ENCODE measurements at places on chromosomes 4 and X. TPM values are rescaled to one million over a fixed set of nuclear protein-coding genes. Genes with fewer than 3 reads are reported as not detected.

DNA sequence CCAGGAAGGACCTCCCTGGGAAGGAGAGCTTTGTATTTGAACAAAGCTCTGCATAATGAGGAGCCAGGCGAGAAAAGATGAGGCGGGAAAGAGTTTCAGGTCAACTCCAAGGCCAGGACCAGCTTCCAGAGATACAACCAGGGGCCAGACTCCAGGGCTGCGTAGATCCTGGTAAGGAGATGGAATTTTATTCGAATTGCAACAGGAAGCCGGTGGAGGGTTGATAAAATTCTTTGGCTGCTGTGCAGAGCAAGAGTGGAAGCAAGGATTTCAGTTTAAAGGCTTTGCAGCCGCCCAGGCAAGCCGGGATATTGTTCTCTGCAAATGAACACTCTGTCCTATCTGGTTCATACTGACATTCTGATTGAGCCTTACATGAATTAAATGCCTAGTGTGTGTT, 40.2 kb upstream of the CBR4 start:
- no peaks in the 10 kb centered on the region for H3K36me3 ChIP-seq
- H3K27ac ChIP-seq = no peak overlapping the region
- H3K4me3 ChIP-seq = no peak overlapping the region
- H3K4me1 ChIP-seq = no peaks in the 10 kb centered on the region

Gene RASSF6
- polyA plus RNA-seq = not detected

Gene TGIF2LX
- 7.4 TPM for polyA plus RNA-seq

DNA sequence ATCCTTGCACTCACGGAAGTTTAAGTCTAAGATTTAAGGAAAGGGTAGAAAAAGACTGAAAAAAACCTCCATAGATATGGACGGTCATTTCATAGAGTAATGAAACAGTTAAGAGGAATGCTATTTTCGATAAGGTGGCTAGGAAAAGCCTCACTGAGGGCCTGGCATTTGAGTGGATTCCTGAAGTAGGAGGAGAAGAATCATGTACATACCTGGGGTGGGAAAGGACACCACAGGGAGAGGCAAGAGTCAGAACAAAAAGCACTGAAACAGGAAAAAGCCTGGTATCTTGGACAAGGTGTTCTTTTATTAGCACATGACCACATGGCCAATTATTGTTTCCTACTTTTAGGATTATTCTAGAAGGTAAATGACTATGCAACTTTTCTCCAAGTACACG, 547.2 kb upstream of the DIPK2B start:
- H3K36me3 ChIP-seq = peaks cover 91% of the 10 kb centered on the region
- H3K4me3 ChIP-seq = no peak overlapping the region
- peaks cover 67% of the 10 kb centered on the region for H3K4me1 ChIP-seq
- H3K27me3 ChIP-seq = no peaks in the 10 kb centered on the region

DNA sequence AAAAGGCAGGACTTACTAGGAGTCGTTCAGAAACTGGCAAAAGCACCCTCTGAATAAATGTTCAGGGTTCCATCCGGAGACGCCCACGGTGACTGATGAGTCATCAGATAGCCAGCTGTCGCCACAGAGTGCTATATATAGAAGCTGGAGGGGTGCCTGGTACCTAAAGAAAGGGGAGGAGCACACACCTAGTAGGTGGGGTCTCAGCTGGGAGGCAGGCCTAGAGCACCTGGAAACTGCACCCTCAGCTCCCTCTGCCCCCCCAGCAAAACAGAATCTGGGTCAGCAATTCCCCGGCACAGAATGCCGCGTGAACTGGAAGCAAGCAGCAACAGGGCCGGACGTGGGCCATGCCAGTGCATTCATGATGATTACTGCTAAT, 242.0 kb downstream of the BCOR start:
- H3K4me1 ChIP-seq = peaks cover 35% of the 10 kb centered on the region
- no peak overlapping the region for H3K4me3 ChIP-seq
- no peaks in the 10 kb centered on the region for H3K36me3 ChIP-seq
- no peaks in the 10 kb centered on the region for H3K27me3 ChIP-seq

- peak; percentile 44 for DNase-seq
- peaks cover 18% of the 10 kb centered on the region for H3K4me1 ChIP-seq
- H3K4me3 ChIP-seq = no peak overlapping the region
- H3K36me3 ChIP-seq = no peaks in the 10 kb centered on the region
- peaks cover 56% of the 10 kb centered on the region for H3K27me3 ChIP-seq
These were observed 1.1 kb upstream of the ATOH1 start for GRCh38 chr4:93827272-93827947.

Gene RXFP1
- not detected for polyA plus RNA-seq

Gene USP17L18
- polyA plus RNA-seq = not detected

DNA sequence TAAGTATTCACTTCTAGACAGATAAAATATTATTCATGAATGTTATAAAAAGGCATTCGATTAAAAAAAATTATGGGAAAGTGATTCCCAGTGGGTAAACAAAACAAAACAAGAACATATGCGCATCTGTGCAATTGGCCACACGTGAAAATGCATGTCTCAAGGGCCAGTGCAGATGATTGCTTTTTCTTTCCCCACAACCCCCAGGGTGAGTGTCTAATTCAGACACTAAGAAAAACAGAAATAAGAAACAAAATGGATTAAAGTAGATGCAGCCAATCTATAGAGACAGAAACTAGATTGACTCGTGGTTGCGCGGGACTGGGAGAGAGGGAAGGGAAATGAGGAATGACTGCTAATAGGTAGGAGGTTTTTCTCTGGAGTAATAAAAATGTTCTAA, 49.5 kb downstream of the GPM6A start:
- 0 out of 2 replicates have a peak, but pooled peaks cover 5% of the 10 kb centered on the region for H3K27me3 ChIP-seq
- no peak overlapping the region for H3K27ac ChIP-seq
- DNase-seq = no peak
- H3K4me3 ChIP-seq = no peak overlapping the region
- no peaks in the 10 kb centered on the region for H3K4me1 ChIP-seq
- no peaks in the 10 kb centered on the region for H3K36me3 ChIP-seq

Gene ADGRL3
- polyA plus RNA-seq = 0.02 TPM

GRCh38 chrX:45847961-45848360, 647.3 kb upstream of the DIPK2B start:
- DNase-seq = no peak
- H3K4me3 ChIP-seq = no peak overlapping the region
- H3K4me1 ChIP-seq = peaks cover 10% of the 10 kb centered on the region
- H3K27ac ChIP-seq = 0 out of 2 replicates have a peak overlapping the region, but pooled peaks have one; percentile 16
- H3K36me3 ChIP-seq = peaks cover 36% of the 10 kb centered on the region

Gene ARSD
- 19.8 TPM for polyA plus RNA-seq

Gene CLDN34
- not detected for polyA plus RNA-seq

Gene CFAP299
- 2.3 TPM for polyA plus RNA-seq

- no peak overlapping the region for H3K4me3 ChIP-seq
- H3K36me3 ChIP-seq = no peaks in the 10 kb centered on the region
- no peak overlapping the region for H3K27ac ChIP-seq
These were observed 133.3 kb downstream of the DCK start for GRCh38 chr4:71126719-71127118.

- no peak overlapping the region for H3K4me3 ChIP-seq
- H3K27ac ChIP-seq = no peak overlapping the region
- no peaks in the 10 kb centered on the region for H3K4me1 ChIP-seq
- DNase-seq = no peak
These were observed 92.9 kb downstream of the ATP10D start for GRCh38 chr4:47577779-47578553.

DNA sequence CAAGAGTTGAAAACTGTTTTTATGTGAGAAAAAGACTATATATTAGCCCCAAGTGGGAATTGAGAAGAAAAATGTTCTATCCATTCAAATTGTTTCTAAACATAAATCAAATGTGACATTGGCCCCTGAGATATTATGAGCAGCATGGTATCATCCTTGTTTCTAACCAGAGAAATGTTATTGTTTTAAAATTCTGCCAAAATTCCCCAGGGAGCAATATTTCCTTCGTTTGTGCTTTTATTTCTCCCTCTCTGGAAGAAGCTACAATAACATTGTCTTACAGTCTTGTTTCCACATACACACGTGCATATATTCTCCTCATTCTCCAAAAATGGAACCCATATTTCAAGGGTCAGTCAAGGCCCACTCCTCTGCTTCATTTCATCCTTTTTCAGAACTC, 46.7 kb downstream of the MAGEB17 start:
- H3K27me3 ChIP-seq = no peaks in the 10 kb centered on the region
- H3K4me1 ChIP-seq = no peaks in the 10 kb centered on the region
- no peak overlapping the region for H3K27ac ChIP-seq
- no peak overlapping the region for H3K4me3 ChIP-seq
- H3K36me3 ChIP-seq = no peaks in the 10 kb centered on the region

DNA sequence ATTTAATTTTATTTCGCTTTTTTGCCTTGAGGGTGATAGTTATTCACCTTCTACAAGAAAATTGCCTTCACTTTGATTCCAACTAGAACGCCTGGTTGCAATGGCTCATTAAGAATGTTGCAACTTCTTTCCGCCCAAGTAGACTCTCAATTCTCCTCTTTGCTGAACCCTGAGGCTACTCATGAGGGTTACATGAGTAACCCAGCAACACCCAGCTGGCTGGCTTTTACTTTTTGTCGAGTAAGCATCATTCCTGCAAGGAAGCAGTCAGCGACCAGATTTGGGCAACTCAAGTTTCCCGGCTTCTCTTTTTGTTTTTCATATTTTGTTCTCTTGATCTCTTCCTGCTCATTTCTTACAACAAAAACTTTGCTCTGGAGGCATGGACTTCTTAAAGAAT, 495.4 kb downstream of the PACRGL start:
- no peak overlapping the region for H3K4me3 ChIP-seq
- no peaks in the 10 kb centered on the region for H3K27me3 ChIP-seq
- H3K4me1 ChIP-seq = no peaks in the 10 kb centered on the region
- H3K27ac ChIP-seq = no peak overlapping the region

DNA sequence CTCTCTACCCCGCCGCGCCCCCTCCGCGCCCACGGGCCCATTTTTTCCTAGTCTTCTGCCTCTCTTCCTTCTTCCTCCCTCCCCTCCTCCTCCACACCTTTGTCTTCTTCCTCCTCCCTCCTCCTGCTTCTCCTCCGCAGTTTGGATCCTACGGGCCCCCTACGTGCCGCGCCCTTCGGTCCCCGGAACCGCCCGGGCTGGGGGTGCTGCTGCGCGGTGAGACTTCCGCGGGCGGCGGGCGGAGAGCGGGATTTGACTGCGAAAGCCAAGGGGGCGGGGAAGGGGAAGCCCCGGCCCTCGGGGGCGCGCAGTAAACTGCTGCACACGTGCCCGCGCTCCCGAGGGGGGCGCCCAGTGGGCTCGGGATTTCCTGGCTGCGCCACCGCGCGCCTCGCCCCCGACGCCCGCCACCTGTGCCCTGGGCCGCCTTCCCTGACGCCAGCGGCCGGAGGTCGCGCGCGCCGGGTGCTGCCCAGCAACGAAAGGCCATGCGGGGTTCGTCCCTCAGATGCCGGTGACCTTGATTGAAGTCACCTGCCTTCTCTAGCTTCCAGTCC, 3.3 kb upstream of the NKX3-2 start:
- peak; percentile 56 for DNase-seq
- no peak overlapping the region for H3K4me3 ChIP-seq
- peaks cover 51% of the 10 kb centered on the region for H3K27me3 ChIP-seq
- peaks cover 5% of the 10 kb centered on the region for H3K4me1 ChIP-seq

DNA sequence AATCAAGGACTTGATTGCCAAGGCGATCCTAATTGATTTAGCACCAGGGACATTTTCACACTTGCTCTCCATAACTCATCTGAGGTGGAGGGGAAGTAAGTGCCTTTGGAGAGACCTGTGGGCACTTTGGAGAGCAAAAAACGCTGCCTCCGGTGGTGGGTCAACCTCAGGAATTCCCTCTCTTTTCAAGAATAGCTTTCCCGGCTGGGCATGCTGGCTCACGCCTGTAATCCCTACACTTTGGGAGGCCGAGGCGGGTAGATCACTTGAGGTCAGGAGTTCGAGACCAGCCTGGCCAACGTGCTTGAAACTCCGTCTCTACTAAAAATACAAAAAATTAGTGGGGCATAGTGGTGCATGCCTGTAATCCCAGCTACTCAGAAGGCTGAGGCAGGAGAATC, 49.2 kb downstream of the PRPS1 start:
- H3K4me1 ChIP-seq = no peaks in the 10 kb centered on the region
- H3K36me3 ChIP-seq = no peaks in the 10 kb centered on the region
- H3K27me3 ChIP-seq = peaks cover 38% of the 10 kb centered on the region
- H3K27ac ChIP-seq = no peak overlapping the region
- no peak overlapping the region for H3K4me3 ChIP-seq
- no peak for DNase-seq

Gene MAGEA12
- 81.1 TPM for polyA plus RNA-seq

Measured in SK-N-SH (cell line).